ENCODE measurements at places on chromosomes 13 and 19.
A peak's percentile ranks its signal among the peaks of the same experiment; 100 is the strongest.

GRCh38 chr13:76656056-76656455 lies 230.1 kb downstream of the KCTD12 start:
- no peak for DNase-seq

GRCh38 chr13:106533943-106534638 lies 1.4 kb downstream of the EFNB2 start:
- DNase-seq: no peak

GRCh38 chr13:40082639-40083038 lies 427.2 kb downstream of the COG6 start:
- DNase-seq: no peak

DNA sequence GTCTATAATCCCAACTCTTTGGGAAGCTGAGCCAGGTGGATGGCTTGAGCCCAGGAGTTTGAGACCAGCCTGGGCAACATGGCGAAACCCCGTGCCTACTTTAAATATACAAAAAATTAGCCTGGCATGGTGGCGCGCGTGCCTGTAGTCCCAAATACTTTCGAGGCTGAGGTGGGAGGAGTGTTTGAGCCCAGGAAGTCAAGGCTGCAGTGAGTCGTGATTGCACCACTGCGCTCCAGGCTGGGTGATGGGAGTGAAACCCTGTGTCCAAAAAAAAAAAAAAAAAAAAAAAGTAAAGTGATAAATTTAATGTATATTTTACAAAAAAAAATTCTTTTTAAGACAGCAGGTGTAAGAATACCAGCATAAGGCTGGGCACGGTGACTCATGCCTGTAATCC lies 17.6 kb downstream of the TMEM38A start:
- DNase-seq: no peak

DNA sequence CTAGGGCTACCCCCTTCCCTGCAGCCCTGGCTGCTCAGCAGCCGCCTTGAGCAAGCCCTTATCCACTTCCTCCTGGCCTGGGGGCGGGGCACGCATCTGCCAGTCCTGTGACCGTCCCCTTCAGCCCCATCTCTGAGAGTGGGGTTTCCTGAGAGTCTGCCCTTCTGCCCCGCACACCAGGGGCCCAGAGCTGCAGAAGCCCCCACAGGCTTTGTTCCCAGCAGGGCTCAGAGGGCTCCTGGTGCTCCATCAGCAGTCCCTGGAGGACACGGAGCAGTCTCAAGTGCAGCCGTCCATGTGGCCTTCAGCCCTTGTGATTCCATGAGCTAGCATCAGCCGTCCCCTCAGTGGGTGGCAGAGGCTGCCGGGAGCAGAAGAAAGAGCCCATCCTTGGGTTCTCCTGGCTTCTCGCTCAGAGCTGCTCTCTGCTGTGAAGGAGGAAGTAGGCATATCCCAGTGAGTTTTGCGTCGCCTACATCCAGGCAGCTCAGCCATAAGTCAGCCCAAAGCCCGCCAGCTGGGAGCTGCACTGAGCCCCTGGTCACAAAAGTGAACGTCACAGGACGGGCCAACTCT lies 16.3 kb downstream of the MYO9B start:
- DNase-seq: no peak

- DNase-seq: no peak
Measured at GRCh38 chr13:48892688-48893075, 83.0 kb upstream of the FNDC3A start.

GRCh38 chr13:83879431-83880171 lies 2.7 kb downstream of the SLITRK1 start:
- no peak for DNase-seq

GRCh38 chr13:36192166-36192565 lies 22.2 kb downstream of the SOHLH2 start:
- DNase-seq: no peak

GRCh38 chr13:26985285-26985878 lies 186.2 kb downstream of the USP12 start:
- peak; percentile 43 for DNase-seq

Measured in activated CD4-positive, alpha-beta T cell treated with anti-CD3 and anti-CD28 coated beads for 1 hour (primary cell).